ENCODE measurements at places on chromosomes 4 and X. TPM values are rescaled to one million over a fixed set of nuclear protein-coding genes. Genes with fewer than 3 reads are reported as not detected.
A peak's percentile ranks its signal among the peaks of the same experiment; 100 is the strongest.

- H3K36me3 ChIP-seq, result no peaks in the 10 kb centered on the region
- peaks cover 9% of the 10 kb centered on the region for H3K4me1 ChIP-seq
- no peak overlapping the region for H3K4me3 ChIP-seq
- H3K27ac ChIP-seq, result no peak overlapping the region
- H3K27me3 ChIP-seq, result no peaks in the 10 kb centered on the region
Observed at GRCh38 chrX:14932136-14932535, 58.9 kb downstream of the MOSPD2 start.

GRCh38 chr4:141011901-141012315 lies 121.4 kb downstream of the RNF150 start:
- DNase-seq, result no peak
- no peak overlapping the region for H3K4me3 ChIP-seq
- no peak overlapping the region for H3K27ac ChIP-seq
- no peaks in the 10 kb centered on the region for H3K36me3 ChIP-seq
- no peaks in the 10 kb centered on the region for H3K27me3 ChIP-seq
- no peaks in the 10 kb centered on the region for H3K4me1 ChIP-seq

DNA sequence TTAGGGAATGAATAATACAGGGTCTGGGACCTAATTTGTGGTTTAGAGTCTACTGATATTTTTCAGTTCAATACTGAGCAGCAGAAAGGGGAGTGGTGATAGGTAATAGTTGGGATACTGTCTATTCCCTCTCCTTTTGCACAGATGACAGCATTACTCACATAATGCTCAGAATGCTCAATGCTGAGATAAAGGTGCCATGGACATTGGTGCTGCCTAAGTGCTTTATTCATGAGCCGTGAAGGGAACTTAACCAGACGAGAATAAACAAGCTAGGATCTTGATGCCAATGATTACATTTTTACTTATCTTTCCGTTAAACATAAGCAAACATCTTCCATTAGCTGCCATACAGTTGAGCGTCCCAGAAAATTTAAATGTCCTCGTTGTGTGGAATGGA lies 75.6 kb downstream of the STK32B start:
- H3K4me3 ChIP-seq, result no peak overlapping the region
- H3K36me3 ChIP-seq, result no peaks in the 10 kb centered on the region
- H3K27ac ChIP-seq, result no peak overlapping the region
- peaks cover 7% of the 10 kb centered on the region for H3K4me1 ChIP-seq

DNA sequence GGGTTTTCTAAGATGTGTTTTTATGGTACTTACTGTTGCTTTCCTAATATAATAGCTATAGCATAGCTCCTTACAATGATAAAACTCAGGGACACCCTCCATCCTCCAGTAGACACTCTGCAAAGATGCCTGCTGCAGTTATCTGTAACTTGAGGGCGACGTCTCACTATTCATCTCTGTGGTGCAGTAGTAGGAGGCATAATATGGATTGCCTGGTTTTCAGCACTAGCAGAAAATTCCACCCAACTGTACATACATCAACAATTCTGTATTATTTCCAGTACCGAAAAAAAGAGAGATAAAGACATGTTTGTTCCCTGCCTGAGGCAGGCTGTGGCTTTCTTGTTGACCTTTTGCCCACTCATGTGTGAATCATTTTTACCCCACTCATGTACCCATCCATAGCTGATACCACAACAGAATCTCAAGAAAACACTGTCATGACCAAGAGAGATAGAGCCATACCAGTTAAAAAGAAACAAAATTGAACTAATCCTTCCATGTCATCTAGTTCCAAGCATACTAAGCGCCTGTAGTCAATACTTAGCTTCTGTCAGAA lies 220.1 kb downstream of the RAB28 start:
- H3K4me3 ChIP-seq, result no peak overlapping the region
- H3K27me3 ChIP-seq, result no peaks in the 10 kb centered on the region
- no peak for DNase-seq
- H3K4me1 ChIP-seq, result peaks cover 15% of the 10 kb centered on the region
- H3K27ac ChIP-seq, result no peak overlapping the region
- H3K36me3 ChIP-seq, result peaks cover 3% of the 10 kb centered on the region

DNA sequence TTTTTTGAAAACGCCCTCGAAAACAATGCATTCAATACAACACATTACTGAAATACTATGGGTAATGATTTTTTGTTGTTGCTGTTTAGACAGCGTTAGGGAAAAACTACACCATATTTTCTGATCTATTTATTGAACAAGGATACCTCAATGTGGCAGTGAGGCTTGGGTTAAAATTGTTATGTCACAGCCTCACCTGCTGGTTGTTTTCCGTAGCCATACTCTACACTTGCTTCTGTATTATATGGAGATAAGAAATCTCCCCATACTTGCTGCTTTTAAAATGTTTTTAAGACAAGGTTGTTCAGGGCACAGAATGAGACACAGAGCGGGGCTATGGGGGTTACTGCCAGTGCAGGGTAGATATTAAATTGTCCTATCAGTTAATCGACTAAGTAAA lies 221.6 kb upstream of the FTHL17 start:
- DNase-seq, result no peak
- no peak overlapping the region for H3K4me3 ChIP-seq
- H3K36me3 ChIP-seq, result peaks cover 2% of the 10 kb centered on the region

DNA sequence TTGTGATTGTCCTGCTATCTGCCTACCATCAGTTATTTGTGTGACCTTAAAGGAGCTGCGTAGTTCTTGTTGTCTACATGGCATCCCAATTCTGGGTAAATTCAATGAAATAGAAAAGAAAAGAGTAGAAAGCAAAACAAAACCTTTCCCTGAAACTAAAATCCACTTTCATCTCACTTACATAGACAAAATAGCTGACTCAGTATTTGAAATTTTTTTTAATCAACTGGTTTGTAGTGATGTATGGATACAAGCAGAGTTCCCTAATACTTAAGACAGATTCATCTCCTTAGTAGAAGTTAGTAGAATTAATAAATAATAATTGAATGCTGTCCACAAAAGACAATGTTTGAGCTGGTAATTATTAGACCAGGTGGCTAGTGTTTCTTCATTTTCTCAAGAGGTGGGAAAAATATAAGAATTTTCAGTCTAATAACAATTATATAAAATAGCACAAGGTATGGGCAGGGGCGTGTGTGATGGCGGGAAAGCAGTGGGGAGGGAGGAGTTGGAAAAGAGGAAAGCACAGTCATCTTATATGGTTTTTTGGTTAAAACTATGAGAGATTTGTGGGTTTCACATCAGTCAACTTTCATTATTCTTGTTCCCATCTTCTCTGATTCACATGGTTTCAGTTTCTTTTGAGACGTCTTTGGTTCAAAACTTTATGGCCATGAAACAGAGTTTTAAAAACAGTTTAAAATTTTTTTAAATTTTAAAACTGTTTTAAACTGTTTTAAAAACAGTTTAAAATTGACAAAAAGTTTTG lies 275.2 kb downstream of the SPRY1 start:
- no peak overlapping the region for H3K27ac ChIP-seq
- no peaks in the 10 kb centered on the region for H3K4me1 ChIP-seq
- DNase-seq, result no peak

DNA sequence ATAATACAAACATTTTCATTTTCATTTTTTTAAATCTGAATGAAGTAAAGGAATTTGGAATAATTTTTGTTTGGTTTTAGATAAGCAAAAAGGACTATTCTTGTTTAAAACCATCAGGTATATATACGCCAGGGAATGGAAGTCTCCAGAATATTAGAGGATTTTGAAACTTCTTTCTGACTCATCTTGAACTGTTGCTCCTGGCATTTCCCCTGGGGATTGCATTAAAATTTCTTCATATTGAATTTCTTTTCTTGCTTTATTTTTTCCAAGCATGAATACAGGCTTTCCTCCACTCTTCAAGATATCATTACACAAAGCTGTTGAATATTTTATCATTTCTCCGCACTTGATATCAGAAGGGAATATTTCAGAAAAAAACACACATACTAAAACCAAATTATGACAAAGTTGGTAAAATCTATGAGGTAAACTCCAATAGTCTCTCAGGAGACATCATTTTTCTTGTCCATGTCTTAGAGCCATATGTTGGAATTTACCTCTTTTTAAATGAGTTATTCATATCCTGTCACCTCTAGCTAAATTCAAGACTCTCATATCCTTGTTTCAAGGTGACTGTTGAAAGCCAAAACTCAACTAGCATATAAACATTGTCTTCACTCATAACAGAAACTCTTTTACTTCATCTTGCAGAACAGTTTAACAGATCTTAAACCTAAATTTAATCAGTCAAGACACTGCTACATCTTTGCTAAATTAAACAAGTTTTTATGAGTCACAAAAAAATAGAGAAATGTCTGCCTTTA lies 20.7 kb upstream of the CSN1S1 start:
- no peak overlapping the region for H3K27ac ChIP-seq
- no peak overlapping the region for H3K4me3 ChIP-seq
- H3K27me3 ChIP-seq, result no peaks in the 10 kb centered on the region

- DNase-seq, result no peak
- H3K27ac ChIP-seq, result no peak overlapping the region
- no peak overlapping the region for H3K4me3 ChIP-seq
Observed at GRCh38 chrX:20499763-20500162, 233.1 kb upstream of the RPS6KA3 start.

- H3K4me1 ChIP-seq, result peaks cover 11% of the 10 kb centered on the region
- H3K36me3 ChIP-seq, result no peaks in the 10 kb centered on the region
- peaks cover 51% of the 10 kb centered on the region for H3K27me3 ChIP-seq
- peak; percentile 29 for DNase-seq
- H3K4me3 ChIP-seq, result peak within 1 kb of the TSS; percentile 83
Observed at GRCh38 chr4:73869130-73870055, at the start of gene CXCL1. TSS of gene CXCL1 (plus strand) at chr4:73869393. CDS start at chr4:73869471, 78 bp downstream.

DNA sequence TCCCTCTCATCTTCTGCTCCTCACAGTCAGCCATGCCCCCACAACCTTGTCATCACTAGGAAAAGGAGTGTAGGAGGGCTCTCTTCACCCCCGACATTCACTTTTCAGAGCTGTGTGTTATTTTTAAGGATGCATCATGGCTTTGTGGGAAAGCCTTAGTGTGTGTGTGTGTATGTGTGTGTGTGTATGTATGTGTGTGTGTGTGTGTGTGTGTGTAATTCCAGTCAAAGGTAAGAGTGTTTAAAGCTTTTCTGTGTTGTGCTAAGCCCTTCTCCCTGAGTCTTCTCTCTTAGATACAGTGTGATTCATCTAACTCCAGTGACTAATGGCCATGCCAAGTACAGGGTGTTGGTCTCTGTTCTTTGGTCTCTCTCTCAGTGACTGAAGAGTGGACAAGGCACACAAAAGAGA lies 76.6 kb downstream of the CHIC2 start:
- H3K27ac ChIP-seq, result no peak overlapping the region
- no peaks in the 10 kb centered on the region for H3K36me3 ChIP-seq
- no peaks in the 10 kb centered on the region for H3K4me1 ChIP-seq

DNA sequence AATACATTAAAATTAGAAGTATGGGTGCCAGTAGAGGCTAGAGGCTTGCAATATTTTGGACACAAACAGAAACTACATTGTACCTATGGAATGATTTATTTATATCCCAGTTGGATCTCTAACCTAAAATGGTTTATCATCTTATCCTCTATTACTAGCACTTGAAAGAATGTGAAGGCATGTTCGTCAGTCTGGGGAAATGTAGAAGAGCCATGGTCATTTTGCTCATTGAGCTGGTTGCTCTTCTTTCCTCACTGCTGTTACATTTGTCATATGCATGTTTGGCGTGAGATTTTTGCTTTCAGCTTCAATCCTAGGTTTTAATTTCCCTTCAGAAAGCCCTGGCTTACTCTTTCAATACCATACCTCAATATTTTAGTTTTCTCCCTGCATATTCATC lies 82.4 kb upstream of the MYOZ2 start:
- H3K27me3 ChIP-seq, result no peaks in the 10 kb centered on the region
- H3K4me1 ChIP-seq, result peaks cover 11% of the 10 kb centered on the region
- H3K4me3 ChIP-seq, result no peak overlapping the region
- no peak for DNase-seq
- H3K27ac ChIP-seq, result no peak overlapping the region
- H3K36me3 ChIP-seq, result no peaks in the 10 kb centered on the region

DNA sequence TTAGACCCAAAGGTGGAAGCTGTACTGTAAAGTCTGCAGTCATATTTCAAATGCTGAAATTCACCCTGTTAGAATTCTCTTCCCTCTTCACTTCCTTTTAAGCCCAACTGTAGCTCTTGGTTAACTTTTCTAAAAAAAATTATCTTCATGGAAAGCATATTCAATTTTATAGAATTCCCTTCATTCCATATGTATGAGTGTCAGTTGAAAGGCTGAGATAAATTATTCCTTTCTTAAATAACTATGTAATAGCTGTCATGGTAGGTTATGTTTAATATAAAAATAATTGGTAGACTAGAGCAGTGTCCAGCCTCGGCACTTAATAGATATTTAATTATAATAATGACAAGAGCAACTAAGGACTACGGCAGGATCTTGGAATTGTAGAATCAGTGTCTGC lies 16.8 kb upstream of the ARSH start:
- no peak overlapping the region for H3K4me3 ChIP-seq
- peaks cover 2% of the 10 kb centered on the region for H3K27me3 ChIP-seq
- no peaks in the 10 kb centered on the region for H3K36me3 ChIP-seq
- H3K27ac ChIP-seq, result no peak overlapping the region
- DNase-seq, result no peak

DNA sequence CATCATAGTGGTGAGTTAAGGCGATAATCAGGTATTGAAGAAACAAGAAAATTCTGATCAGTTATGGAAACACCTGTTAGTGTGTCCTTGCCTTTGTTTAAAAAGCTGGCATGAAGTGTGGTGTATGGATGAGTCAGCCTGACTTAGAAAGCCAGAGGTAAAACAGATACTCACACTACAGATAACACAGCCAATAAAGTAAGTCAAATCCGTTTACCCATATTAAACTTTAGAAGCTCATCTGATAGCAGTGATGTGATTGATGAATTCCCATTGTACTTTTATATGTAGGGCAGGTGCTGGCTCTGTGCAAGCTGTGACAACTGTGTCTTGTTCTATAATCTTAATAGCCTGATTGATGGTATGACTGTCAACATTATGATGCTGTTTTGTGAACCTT lies 1392.7 kb upstream of the IGFBP7 start:
- H3K27ac ChIP-seq, result no peak overlapping the region
- H3K36me3 ChIP-seq, result no peaks in the 10 kb centered on the region
- no peak overlapping the region for H3K4me3 ChIP-seq
- no peaks in the 10 kb centered on the region for H3K27me3 ChIP-seq

GRCh38 chrX:130877892-130878341 lies 25.1 kb downstream of the ENOX2 start:
- DNase-seq, result no peak
- H3K4me3 ChIP-seq, result no peak overlapping the region
- peaks cover 10% of the 10 kb centered on the region for H3K4me1 ChIP-seq
- no peaks in the 10 kb centered on the region for H3K27me3 ChIP-seq

The ZXDB gene
- total RNA-seq, result 8.0 TPM

The MAPK10 gene
- total RNA-seq, result 21.4 TPM

The IL9R gene
- total RNA-seq, result not detected

The TRPC5OS gene
- total RNA-seq, result not detected

The GSX2 gene
- not detected for total RNA-seq

The CHIC1 gene
- 7.6 TPM for total RNA-seq

The TMEM150C gene
- total RNA-seq, result 8.6 TPM

The OTUD6A gene
- total RNA-seq, result not detected
